ENCODE measurements at places on chromosomes 4 and X.

- no peak for DNase-seq
These were observed 76.8 kb upstream of the MCF2 start for GRCh38 chrX:139784807-139785206.

DNA sequence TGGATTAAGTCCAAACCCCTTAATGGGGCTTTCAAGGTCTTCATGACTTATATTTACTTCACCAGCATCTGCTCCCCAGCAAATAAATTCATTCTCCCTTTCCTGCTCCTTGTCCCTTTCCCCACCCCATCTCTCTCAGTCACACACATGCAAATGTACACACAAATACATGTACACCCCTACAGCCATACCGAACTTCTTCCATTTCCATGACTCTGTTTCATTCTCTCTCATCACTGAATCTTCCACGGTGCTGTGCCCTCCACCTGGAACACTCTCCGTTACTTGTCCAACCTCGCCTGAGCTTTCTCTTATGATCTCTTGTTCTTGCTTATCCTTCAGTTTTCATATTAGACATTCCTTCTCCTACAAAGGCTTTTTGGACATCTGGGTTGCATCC lies 22.0 kb upstream of the RPA4 start:
- DNase-seq, result no peak

DNA sequence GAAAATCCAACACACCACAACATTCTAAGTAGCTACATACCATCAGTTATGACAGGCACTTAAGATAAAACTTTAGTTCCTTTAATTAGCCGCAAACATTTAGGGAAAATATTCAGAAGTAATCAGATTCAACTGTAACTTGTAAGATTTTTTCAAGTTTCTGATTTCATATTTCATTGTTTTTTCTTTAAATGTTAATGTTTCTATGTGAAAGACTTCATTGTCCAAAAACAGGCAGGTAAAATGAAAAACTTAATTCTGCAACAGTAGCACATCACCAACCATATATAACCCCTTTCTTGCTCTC lies 11.6 kb upstream of the ODAM start:
- DNase-seq, result no peak

- DNase-seq, result no peak
These were observed 1.2 kb downstream of the PRPS1 start for GRCh38 chrX:107629540-107629909.

DNA sequence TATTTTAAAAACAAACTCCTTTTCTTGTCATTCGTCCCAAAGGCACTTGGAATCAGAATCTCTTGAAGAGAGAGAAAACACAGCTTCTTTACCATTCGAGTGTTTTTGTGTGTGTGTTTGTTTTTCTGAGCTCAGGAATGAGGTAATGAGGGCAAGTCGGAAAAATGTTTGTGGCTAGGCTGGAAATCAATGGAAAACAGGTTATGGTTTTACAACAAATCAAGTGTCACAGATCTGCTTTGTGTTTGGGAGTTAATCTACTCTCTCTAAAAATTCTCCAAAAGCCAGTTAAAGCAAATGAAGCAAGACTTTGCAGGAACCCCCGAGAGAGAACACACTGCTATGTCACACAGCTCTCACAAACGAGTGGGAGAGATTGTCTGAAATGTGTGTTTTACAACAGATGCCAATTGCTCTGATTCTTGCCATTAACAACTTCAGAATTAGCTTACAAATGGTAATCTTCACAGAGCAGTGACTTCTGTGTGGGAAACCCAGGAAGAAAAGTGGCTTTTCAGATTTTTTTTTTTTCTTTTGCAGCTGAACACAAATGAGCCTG lies 264.1 kb downstream of the CBLL2 start:
- DNase-seq, result no peak

DNA sequence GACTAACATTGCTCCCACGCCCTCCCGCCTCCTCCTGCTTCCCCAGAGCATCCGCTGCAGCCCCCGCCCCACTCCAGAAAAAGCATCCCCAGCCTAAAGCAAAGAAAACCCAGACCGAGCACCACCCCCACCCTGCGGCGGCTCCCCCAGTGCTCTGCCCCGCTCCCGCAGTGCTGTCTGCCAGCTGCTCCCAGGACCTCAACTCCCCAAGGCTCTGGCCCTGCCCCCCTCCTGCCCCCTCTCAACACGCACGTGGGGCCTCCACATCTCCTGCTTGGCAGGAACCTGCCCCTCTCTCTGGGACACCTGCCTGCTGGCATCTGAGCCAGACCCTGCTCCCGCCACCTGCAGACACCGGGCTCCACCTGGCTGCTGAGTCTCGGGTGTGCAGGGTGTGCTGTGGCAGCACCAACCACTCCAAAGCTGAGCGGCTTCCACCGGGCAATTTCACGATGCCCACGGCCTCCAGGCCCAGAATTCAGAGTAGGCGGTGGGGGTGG lies 79.4 kb downstream of the FAM53A start:
- DNase-seq, result no peak

DNA sequence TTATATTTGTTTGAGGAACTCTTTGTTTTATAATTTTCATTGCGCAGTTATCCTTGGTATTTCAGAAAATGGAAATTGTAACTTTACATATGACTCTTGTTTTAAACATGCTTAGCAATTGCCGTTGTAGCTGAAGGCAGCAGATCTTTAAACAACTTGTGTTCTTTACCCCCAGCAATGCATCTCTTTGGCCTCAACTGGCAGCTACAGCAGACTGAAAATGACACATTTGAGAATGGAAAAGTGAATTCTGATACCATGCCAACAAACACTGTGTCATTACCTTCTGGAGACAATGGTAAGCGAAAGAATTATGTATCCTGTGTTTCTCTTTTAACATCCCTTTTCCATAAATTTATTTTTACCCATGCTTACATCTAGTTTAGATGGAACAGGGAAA lies 263.6 kb downstream of the DCTD start:
- DNase-seq, result no peak

DNA sequence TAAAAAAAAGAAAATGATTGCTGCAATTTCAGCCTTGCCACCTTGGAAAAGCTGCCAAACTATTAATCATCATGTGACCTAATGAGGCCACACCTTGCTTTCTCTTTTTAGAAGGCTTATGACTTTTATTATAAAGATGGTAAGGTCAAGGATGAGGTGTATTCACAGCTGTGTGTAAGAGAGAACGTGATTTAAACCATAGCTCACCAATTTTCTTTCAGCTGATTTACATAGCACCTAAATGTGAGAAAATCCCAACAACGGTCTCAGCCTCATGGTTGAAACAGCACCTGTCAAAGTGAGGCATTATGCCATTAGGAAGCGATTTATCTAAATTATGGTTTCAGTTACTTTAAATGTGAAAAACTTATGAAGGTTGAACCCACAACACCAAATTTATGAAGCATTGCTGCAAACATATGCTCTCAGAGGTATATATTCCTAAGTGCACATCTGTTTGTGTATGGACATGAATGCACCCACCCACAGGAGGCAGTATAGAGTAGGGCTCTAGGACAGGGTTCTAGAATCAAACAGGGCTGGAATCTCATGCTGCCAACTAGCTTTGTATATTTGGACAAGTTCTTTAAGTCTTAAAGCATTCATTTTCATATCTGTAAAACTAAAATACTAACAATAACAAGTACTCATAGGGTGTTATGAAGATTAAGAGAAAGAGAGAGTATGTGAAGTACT lies 40.7 kb downstream of the ANXA3 start:
- DNase-seq, result no peak
